Activated T-helper 1 cell treated with anti-CD3 and anti-CD28 coated beads, Interleukin-2, amount 50 U/mL, for 16 hours (primary cell): ENCODE measurements at places on chromosomes 1 and 21.

GRCh38 chr1:243411472-243411871, 155.6 kb downstream of the SDCCAG8 start:
- DNase-seq: no peak

GRCh38 chr1:119859647-119860046, 36.7 kb downstream of the ADAM30 start:
- DNase-seq: no peak

GRCh38 chr1:6041432-6042062, 4.1 kb upstream of the KCNAB2 start:
- DNase-seq: no peak

- DNase-seq: no peak
Measured at GRCh38 chr1:158932171-158932570, 819 bp downstream of the PYHIN1 start.

DNA sequence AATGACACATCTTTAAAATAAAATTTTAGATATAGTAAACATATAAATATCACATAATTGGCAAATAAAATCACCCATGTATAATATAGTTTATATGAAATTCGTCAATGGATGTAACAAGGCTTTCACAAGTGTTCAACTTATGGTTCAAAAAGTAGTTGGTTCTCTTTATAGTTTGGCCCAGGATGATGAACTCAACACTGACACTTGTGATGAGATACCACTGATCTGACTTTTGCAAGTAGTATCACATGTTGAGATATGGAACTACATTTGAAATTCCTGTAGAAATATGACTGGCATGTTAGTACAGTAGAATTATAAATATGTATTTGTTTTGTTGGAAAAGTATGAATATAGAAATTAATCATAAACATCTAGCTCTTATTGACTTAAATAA, 1.8 kb downstream of the TNNI3K start:
- no peak for DNase-seq

GRCh38 chr1:27526569-27527222, 36.7 kb upstream of the WASF2 start:
- no peak for DNase-seq

- no peak for DNase-seq
Measured at GRCh38 chr1:59635097-59635496, 179.7 kb upstream of the HOOK1 start.

GRCh38 chr21:28899744-28900143, 92.9 kb downstream of the LTN1 start:
- no peak for DNase-seq

DNA sequence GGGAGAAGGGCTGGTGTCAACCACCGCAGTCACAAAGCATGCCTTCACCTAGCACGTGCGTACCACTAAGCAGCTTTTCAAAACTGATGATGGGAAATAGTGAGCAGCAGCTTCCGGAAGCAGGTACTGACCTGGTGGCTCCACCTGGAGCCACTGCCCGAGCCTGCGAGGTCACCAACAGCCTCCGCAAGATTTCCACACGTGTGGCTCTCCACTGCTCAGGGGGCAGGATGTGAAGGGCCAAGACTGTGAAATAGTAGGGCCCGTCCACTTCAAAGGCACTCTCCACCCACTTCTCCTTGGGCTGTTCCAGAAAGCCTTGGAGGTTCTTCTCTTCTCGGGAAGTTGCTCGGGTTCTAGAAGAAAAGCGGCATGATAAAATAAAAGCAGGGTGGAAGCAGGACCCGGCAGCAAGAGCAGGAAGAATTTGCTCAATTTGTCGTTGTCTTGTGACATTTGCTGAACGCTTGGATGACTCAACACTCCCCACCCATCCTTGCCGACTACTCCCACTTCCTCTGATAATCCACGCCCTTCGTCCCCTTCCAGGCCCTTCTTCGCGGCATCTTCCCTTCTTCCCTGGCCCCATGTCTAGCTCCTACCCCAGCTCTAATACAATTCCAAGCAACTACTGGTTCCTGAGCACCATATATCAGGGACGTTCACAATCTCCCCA, 124.9 kb upstream of the IFFO2 start:
- DNase-seq: no peak

DNA sequence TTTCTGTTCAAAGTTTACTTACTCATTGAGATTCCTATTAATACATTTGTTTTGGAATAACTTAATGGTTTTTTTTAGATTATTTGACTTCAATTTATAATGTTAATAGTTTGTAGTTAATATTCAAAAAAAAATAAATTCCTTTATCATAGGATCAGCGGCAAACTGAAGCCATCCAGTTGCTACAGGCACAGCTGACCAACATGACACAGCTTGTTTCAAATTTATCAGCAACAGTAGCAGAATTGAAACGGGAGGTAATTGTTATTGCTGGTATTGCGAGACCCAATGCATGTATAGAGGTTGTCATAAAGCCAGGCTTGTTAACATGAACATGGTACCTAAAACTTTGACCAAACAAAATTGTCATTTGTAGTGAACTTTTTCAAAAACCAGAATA, 59.0 kb upstream of the FASLG start:
- no peak for DNase-seq

- DNase-seq: no peak
Measured at GRCh38 chr1:98668733-98669132, 7.2 kb downstream of the SNX7 start.

DNA sequence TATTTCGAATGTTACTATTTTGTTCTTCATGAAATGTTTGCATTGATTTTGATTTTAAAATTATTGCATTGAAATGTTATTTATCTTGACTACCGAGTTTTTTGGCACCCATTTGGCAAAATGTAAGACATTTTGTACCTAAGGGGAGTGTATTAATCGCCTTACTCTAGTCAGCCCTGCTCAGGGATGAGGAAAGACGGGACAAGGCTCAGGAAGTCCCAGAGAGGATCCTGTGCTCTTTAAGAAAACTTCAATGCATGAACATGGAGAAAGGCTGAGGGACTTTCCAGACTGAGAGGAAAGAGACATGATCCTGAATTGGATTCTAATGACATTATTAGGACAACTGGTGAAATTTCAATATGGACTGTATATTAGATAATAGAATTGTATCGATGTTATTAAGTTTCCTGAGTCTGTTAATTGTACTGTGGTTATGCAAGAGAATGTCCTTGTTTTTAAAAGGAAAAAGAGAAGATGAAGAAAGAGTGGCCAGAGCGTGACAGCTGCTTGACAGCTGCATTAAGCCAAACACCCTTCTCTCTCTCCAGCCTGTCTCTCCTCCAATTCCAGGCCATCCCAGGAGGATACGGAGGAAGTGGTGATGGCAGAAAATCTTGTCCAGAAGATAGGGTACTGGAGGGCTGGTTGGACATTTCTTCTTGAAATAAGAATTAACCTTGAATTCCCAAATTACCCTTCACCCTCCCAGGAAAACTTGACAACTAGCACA, 66.0 kb downstream of the PLEKHA6 start:
- DNase-seq: no peak

DNA sequence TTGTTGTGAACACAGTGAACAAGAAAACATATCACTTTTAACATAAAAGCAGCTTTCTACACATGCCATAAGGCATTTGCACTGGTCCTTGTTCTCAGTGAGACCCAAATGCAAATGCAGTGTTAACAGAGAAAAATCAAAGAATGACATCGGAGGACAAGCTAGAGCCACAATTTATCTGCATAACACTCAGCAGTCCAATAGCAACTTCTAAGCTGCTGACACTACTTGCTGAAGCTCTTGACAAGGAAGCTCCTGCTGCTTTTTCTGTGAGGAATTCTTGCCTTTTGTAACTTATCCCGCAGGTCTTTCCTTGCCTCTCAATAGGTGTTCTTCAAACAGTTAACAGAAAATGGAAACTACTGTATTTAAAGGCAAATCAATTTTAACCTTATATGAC, 34.7 kb downstream of the USH2A start:
- DNase-seq: no peak

DNA sequence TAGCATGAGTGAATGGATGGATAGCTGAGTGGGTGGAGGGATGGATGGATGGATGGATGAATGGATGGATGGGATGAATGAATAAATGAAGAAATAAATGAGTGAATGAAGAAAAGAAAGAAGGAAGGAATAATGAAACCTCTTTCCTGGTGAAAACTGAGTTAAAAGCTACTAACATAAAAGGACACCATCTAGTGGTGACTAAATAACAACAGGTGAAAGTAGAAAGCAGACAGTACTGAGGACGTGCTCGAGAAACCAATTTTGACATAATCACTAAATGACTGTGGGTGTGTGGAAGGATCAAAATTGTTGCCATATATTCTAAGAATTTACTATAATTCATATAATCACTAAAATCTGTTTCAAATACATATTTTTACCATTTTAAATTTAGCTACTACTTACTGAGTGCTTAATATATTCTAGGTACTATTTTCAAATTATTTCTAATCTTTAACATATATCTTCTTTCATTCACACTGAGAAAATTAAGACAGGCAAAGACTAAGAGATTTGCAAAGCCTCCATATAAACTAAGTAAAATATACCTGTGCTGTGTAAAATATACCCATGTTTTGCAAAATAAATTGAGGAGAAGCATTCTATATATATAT, 522.9 kb downstream of the LRRIQ3 start:
- no peak for DNase-seq
